Smooth muscle cell of the brain vasculature (primary cell): ENCODE measurements at places on chromosomes 1 and 21.

GRCh38 chr1:179812501-179813292 lies 64.9 kb downstream of the TOR1AIP2 start:
- DNase-seq: no peak

DNA sequence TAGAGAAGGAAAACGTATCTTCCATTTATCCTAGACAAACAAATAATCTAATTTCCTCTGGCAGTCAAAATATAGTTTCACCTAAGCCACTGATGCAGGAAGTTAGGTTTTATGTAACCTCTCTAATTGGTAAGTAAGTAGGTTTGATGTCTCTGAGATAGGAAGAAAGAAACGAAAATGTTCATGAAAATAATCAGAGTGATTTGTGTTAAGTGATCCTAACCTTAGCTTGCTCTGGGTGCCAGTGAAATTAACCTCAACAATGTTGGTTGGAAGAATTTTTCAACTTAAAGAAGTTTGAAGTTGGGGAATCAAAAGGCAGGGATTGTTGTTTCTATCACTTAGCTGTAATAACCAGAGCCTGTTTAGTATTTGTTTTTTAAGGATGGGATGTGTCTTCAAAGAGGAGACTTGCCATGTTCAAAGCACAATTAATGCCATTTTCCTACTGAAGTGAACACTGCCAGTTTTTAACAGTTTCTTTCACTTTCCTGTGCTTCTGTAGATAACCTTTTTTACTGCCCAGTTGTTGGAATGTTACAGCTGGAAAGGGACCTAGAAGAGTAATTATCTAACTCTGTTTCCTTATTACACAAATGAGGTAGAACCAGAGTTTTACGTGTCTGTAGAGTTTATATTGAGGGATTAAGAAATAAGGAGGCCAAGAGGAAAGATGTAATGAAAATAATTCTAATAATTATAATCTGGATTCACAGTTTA lies 18.4 kb downstream of the HIPK1 start:
- DNase-seq: no peak

GRCh38 chr1:103146166-103146565 lies 37.8 kb upstream of the COL11A1 start:
- no peak for DNase-seq

GRCh38 chr1:113675302-113675701 lies 84.0 kb downstream of the PHTF1 start:
- no peak for DNase-seq

- DNase-seq: no peak
These were observed 997 bp downstream of the PRKACB start for GRCh38 chr1:84145068-84145467.

- DNase-seq: no peak
These were observed 98.6 kb upstream of the PPP2R5A start for GRCh38 chr1:212186427-212187207.

- no peak for DNase-seq
These were observed 7.7 kb downstream of the IFNAR2 start for GRCh38 chr21:33237486-33237885.

GRCh38 chr21:15063081-15063813 lies 1.6 kb downstream of the NRIP1 start:
- DNase-seq: no peak

GRCh38 chr1:58397187-58397820 lies 149.2 kb downstream of the OMA1 start:
- DNase-seq: no peak

- no peak for DNase-seq
These were observed 24.4 kb downstream of the SZRD1 start for GRCh38 chr1:16391411-16391810.

GRCh38 chr1:22827666-22828483 lies 117.2 kb downstream of the EPHB2 start:
- no peak for DNase-seq

- DNase-seq: no peak
These were observed 2.1 kb downstream of the DISP3 start for GRCh38 chr1:11481019-11481418.

DNA sequence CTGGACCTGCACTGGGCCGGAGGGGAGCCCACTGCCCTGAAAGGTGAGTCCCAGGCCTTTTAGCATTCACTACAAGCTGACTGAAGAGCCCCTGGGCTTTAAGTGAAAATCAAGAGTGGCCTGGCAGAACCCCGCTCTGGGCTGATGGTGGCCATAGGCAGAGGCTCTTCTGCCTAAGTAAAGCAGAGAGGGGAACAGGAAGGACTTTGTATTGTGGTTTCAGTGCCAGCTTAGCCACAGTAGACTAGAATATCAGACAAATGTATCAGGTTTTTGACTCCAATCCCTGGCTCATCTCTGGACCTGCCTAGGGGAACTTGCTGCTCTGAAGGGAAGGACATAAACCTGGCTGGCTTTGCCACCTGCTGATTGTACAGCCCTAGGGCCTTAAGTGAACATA lies 10.2 kb upstream of the HENMT1 start:
- no peak for DNase-seq

DNA sequence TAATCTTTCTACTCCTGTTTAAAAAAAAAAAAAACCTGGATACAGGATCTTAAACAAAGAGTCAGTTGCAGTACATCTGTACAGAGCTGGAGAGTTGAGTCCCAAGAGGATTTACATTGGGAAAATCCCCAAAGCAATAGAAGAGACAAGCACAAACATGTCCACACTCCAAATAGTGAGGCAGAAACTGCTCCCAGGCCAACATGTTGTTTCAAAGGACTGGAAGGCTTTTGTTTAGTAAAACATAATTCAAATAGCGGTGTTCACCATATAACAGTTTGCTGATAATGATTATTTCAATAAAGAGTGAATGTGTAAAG lies 425.4 kb downstream of the ADGRL2 start:
- no peak for DNase-seq

GRCh38 chr1:89060091-89060490 lies 4.9 kb downstream of the GBP1 start:
- DNase-seq: no peak

- DNase-seq: no peak
These were observed 91.9 kb downstream of the CSMD2 start for GRCh38 chr1:34073028-34073695.
